ENCODE measurements at places on chromosomes 1 and 21.

- DNase-seq: no peak
Measured at GRCh38 chr1:94209982-94210381, 27.4 kb downstream of the ARHGAP29 start.

GRCh38 chr1:87329051-87329525, 408 bp downstream of the LMO4 start:
- peak; percentile 56 for DNase-seq

DNA sequence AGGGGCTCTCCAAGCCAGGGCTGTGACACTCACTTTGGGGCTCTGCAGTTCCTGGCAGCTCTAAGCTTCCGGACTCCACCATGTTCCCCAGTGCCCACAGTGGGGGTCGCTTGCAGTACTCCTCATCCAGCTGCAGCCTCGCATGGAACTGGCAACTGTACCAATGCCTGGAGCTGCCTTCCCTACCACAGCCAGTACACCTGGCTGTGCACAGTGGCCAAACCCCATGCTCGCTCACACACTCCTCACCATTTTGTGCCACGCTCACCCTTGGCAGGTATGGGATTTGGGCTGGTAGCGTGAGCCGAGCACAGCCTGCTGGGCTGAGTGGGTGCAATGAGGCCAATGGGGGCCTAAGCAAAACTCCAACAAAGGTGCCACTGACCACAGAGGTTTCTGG, 1369.9 kb downstream of the KCNT2 start:
- no peak for DNase-seq

- DNase-seq: no peak
Measured at GRCh38 chr1:233289676-233290075, 5.8 kb downstream of the PCNX2 start.

- no peak for DNase-seq
Measured at GRCh38 chr1:53080769-53081168, 18.8 kb downstream of the PODN start.

DNA sequence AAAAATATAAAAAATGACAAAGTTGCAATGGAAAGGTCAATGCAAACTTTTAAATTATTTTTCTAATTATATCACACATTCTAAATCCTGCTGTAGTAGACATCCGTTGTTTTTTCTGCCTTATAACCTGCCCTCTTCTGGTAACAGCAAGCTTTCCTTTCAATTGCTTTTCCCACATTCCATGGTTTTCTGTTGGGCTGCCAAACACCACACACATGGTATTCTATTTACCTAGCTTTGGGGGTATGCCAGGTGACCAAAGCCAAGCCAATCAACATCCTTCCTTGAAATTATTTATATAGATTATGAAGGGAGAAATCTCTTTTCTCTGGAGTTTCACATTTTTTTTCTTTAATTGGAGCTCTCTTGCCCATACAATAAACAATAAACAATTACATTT, 3.4 kb upstream of the LAMC1 start:
- DNase-seq: no peak

GRCh38 chr1:101188331-101188730, 48.5 kb upstream of the S1PR1 start:
- no peak for DNase-seq

- no peak for DNase-seq
Measured at GRCh38 chr1:239662950-239663349, 276.6 kb downstream of the CHRM3 start.

DNA sequence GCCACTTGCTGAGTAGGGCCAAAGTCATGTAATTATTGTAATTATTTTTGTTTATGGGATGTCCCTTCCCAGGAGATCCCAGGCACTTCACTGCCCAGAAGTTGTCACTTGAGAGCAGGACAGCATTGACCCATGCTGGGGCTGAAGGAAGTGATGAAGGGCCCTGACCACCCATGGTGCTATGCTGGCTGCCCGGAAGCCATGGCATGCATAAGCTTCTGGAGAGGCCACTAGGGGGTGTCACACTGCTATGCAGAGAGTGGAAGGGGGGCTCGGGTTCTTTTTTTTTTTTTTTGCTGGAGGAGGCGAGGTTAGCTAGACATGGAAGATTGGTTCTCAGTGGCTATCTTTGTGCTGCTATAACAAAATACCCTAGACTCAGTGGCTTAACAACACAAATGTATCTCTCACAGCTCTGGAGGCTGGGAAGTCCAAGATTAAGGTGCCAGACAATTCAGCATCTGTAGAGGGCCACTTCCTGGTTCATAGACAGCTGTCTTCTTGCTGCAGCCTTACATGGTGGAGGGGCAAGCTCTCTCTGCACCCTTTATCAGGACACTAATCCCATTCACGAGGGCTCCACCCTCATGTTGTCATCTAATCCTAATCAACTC, 84.9 kb downstream of the CNIH3 start:
- peak; percentile 68 for DNase-seq

GRCh38 chr1:226987179-226987536, 47.1 kb downstream of the COQ8A start:
- no peak for DNase-seq

- no peak for DNase-seq
Measured at GRCh38 chr21:32814528-32814927, 43.0 kb upstream of the PAXBP1 start.

DNA sequence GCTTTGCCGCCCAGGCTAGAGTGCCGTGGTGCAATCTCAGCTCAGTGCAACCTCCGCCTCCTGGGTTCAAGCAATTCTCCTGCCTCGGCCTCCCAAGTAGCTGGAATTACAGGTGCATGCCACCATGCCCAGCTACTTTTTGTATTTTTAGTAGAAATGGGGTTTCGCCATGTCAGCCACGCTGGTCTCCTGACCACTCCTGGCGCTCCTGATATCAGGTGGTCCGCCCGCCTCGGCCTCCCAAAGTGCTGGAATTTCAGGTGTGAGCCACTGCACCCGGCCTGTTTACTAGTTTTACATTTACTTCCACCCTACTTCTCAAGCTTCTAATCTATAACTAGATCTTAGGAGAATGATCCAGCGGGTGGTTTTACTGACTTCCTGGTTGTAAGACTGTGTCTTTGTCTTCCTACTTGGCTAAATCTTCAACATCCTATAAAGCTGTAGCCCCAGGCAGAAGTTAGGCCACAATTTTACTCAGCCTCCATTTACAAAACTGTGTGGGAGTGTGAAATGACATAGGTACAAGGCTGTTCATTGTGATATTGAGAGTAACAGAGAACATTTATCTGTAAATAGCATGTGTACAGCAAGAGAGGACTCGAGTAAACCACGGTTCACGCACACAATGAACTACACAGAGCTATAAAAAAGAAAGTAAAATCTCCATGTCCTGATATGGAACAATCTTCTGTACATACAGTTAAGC, 9.6 kb upstream of the POU2F1 start:
- DNase-seq: no peak

GRCh38 chr1:178037510-178038253, 56.2 kb upstream of the RASAL2 start:
- no peak for DNase-seq

DNA sequence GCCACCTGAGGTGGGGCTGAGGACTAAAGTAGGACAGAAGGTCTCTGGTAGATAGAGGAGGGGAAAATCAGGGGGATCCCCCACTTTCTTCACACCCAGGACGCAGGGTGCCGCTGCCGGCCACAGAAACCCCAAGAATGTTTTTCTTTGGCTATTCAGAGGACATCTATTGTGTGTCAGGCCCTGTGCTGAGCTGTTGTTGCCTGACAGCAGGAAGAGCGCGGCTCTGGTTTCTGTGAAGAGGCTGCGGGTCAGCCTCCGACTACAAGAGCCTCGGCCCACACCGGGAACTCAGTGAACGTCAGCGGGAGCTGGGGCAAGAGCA, 407 bp upstream of the PIGV start:
- DNase-seq: no peak

DNA sequence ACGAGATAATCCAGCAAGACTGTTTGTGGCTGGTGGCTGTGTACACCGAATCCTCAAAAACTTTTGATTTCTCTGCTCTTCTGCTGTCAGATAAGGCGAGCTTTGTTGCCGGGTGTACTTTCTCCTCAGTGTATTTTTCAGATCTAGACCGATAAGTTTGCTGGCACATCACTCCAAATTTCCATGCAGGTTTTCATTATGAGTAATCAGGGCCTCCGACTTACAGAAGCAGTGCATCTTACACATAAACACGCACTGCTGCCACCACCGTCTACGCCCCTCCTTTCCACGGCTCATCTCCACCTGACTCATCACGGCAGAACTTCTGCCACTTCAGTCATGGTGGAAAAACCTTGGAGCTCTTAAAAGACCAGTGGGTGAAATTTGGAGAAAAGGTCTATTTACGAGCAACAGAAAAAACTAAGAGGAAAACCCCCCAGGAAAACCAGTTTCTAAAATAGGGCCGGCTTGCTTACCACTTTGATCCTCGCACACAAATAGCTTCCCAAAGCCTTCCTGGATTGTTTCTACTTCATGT, 7.7 kb downstream of the ZBTB21 start:
- DNase-seq: no peak

GRCh38 chr1:228405979-228406228, 731 bp downstream of the TRIM11 start:
- DNase-seq: peak; percentile 58

DNA sequence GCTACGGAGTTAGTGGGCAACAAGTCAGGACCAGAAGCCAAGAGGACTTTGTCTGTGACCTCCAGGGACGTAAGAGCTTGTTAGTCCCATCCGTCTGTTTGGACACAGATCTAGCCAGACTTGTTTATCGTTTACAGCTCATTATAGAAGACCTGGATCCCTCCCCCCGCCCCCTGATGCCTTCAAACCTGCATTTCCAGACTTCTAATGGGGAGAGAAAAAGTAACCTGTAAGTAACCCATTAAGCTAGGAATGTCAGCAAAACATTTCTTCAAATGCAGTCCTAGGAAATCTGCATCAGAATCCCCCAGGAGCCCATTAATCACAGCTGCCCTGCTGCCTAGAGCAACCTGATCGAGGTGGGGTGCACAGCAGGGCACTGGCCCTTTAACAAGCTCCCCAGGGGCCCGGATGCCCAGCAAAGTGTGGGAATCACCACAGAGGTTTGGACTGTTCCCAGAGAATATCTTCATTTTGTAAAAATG, 1.4 kb upstream of the MAD2L2 start:
- DNase-seq: no peak

DNA sequence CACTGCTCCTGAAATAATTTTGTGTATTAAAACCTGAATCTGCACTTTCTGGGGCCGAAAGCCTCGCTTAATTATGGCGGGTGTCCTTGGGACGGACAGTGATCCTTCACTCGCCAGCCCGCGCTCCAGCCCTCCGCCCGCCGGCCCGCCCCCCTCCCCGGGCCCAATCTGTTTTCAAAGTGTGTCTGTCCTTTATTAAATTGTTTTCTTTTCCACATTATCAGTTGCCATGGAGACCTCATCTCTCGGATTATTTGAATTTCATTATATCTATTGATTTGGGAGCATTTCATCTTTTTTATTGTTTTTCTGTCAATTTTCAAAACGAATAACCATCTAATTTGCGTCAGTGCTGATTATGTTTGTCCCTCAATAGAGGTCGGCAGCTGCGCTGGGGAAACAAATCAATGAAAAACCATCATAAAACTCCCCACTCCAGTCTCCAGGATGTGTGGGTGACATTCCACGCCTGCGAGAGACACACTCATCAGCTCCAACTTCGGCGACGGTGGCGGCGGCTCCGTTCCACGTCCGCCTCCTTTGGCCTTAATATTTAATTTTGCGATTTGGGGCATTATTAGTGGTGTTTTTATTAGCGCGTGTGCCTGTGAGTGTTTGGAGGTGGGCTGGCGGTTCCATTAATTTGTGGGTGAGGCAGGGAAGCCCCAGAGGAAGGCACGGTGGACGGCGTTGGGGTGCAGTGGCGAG, 123.9 kb downstream of the CASZ1 start:
- DNase-seq: no peak

GRCh38 chr1:228120351-228120750, 11.3 kb upstream of the MRPL55 start:
- DNase-seq: no peak

GRCh38 chr1:75503221-75503974, 107.5 kb downstream of the SLC44A5 start:
- DNase-seq: no peak

- DNase-seq: no peak
Measured at GRCh38 chr1:151703813-151704212, 12.8 kb downstream of the CELF3 start.

DNA sequence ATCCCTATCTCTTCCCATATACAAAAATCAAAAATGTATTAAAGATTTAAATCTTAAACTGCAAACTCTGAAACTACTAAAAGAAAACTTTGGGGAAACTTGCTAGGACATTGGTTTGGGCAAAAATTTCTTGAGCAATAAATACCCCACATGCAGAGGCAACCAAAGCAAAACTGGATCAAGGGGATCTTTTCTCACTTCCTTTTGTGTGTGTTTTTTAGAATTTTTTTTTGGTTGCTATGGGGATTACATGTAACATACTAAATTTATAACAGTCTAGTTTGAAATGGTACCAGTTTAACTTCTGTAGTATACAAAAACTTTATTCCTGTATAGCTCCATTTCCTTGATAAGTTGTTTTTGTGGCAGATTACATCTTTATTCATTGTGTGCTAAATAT, 16.8 kb downstream of the MAST2 start:
- DNase-seq: peak; percentile 51

GRCh38 chr1:115426231-115426771, 88.3 kb upstream of the NGF start:
- DNase-seq: no peak

GRCh38 chr1:187122566-187122965, 293.8 kb downstream of the PLA2G4A start:
- DNase-seq: no peak

GRCh38 chr1:26702680-26703038, 6.8 kb downstream of the ARID1A start:
- no peak for DNase-seq

GRCh38 chr1:6922096-6922931, 137.1 kb downstream of the CAMTA1 start:
- DNase-seq: no peak

DNA sequence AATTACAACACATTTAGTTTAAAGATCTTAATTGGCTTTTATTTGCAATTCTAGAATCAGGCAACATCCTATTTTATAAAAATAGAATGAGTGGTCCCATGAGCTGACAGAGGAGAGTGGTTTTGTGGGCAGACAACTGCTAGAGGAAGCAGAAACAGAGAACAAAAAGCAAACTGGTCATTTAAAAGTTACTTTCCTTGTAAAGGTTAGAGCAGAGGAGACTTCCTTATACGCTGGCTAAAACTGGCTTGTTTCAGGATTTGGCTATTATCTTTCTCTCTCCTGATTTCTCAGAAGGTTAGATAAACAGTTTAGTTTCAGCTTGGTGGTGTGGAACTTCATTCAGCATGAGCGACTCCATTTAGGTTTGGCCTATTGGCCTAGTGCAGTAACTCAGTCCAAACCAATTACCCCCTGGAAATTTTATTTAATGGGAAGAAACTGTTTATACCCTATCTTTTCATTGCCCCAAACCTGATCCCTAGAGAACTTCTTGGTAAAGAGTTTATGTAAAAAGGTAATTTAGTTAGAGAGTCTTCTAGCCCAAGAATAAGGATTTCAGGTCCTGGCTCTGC, 32.2 kb upstream of the IL20 start:
- DNase-seq: no peak

DNA sequence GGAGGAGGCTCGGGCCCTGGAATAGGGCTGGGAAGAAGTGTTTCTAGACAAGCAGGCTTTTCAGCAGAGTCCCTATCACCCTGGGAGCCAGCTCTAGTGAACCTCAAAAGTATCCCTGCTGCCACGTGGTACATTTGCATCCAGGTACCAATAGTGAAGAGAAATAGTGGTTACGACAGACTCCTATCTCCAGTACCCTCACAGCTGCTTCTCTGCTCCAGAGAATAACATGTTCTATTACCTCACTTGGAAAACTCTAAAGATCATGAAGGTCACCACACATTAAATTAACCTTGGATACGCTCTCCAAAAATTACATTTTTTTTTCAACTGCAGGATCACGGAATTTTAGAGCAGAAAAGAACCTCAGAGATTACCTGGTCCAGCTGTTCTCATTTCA, 230.4 kb upstream of the PLD5 start:
- DNase-seq: no peak

- no peak for DNase-seq
Measured at GRCh38 chr21:34009193-34009592, 64.2 kb upstream of the MRPS6 start.

All from OCI-LY7 (cell line).